Left ventricle myocardium inferior (tissue), 1 donor: ENCODE measurements at places on chromosomes 7 and 10. TPM values are rescaled to one million over a fixed set of nuclear protein-coding genes. Genes with fewer than 3 reads are reported as not detected.
A peak's percentile ranks its signal among the peaks of the same experiment; 100 is the strongest.

DNA sequence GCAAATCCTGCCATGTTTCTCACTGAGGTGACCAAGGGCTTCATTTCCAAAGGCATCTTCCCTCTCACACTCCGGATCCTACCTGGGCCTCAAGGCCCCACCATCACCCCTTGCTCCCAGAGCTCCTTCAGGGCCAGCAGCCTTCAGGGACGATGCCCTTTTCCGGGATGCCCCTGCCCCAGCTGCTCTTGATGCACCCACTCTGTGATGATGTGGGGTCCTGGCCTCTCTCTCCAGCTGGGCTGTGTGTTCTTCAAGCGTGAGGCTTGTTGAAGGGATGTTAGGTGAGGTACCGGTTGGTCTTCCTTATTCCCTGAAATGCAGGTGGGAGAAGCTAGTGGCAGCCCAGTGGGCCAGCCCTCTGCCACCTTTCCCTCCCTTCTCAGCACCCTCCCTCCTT lies 18.4 kb upstream of the SLC18A2 start:
- no peak overlapping the region for H3K27ac ChIP-seq
- H3K4me1 ChIP-seq = no peaks in the 10 kb centered on the region
- H3K27me3 ChIP-seq = peaks cover 93% of the 10 kb centered on the region
- H3K36me3 ChIP-seq = no peaks in the 10 kb centered on the region
- no peak overlapping the region for H3K4me3 ChIP-seq
- DNase-seq = no peak

- H3K4me3 ChIP-seq = no peak overlapping the region
- DNase-seq = no peak
- H3K27ac ChIP-seq = no peak overlapping the region
These were observed 3.9 kb downstream of the MYL10 start for GRCh38 chr7:101625031-101625791.

GRCh38 chr10:3975016-3975415 lies 190.0 kb upstream of the KLF6 start:
- H3K27me3 ChIP-seq = no peaks in the 10 kb centered on the region
- no peaks in the 10 kb centered on the region for H3K4me1 ChIP-seq
- DNase-seq = peak; percentile 41
- H3K36me3 ChIP-seq = no peaks in the 10 kb centered on the region
- no peak overlapping the region for H3K4me3 ChIP-seq

GRCh38 chr10:33749067-33749735 lies 414.7 kb upstream of the NRP1 start:
- H3K27me3 ChIP-seq = no peaks in the 10 kb centered on the region
- H3K27ac ChIP-seq = peak overlapping the region; percentile 65
- H3K4me3 ChIP-seq = no peak overlapping the region
- peaks cover 25% of the 10 kb centered on the region for H3K4me1 ChIP-seq
- DNase-seq = no peak

GRCh38 chr7:107089627-107090026 lies 45.1 kb downstream of the PRKAR2B start:
- DNase-seq = no peak
- no peak overlapping the region for H3K4me3 ChIP-seq
- peaks cover 17% of the 10 kb centered on the region for H3K4me1 ChIP-seq
- H3K27ac ChIP-seq = no peak overlapping the region

DNA sequence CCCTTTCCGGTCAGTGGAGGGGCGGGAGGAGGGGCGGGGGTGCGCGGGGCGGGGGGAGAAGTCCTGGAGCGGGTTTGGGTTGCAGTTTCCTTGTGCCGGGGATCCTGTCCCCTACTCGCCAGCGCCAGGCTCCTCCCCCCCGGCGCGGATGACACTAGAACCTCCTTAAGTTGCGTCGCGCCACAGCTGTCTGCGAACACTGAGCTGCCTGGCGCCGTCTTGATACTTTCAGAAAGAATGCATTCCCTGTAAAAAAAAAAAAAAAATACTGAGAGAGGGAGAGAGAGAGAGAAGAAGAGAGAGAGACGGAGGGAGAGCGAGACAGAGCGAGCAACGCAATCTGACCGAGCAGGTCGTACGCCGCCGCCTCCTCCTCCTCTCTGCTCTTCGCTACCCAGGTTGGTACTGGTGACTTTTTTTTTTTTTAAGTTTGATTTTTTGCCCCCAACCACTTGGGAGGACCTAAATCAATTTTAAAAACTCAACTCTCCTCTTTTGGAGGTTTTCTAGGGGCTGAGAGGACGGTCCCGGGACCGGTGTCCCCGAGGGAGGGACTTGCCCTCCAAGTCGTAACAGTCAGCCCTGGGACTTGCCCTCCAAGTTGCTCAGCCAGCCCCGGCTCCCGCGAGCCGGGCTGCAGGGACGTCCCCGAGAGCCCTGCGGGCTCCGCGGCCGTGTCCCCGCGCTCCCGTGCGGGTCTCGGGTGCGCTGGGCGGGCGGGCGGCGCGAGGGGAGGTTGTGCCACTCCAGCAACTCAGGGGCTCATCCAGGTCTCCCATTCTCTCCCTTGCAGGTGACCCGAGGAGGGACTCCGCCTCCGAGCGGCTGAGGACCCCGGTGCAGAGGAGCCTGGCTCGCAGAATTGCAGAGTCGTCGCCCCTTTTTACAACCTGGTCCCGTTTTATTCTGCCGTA lies at the start of gene GATA3:
TSS of gene GATA3 (plus strand) at position 195 of the 914 bp plus-strand sequence. CDS start 968 bp downstream, outside the sequence.
- no peaks in the 10 kb centered on the region for H3K36me3 ChIP-seq
- peak within 1 kb of the TSS; percentile 74 for H3K27ac ChIP-seq
- H3K27me3 ChIP-seq = peaks cover 100% of the 10 kb centered on the region
- DNase-seq = peak; percentile 62
- peak within 1 kb of the TSS; percentile 66 for H3K4me3 ChIP-seq
- H3K4me1 ChIP-seq = peaks cover 75% of the 10 kb centered on the region

- no peak for DNase-seq
- no peaks in the 10 kb centered on the region for H3K36me3 ChIP-seq
- H3K4me3 ChIP-seq = no peak overlapping the region
- no peaks in the 10 kb centered on the region for H3K4me1 ChIP-seq
- no peak overlapping the region for H3K27ac ChIP-seq
These were observed 7.5 kb upstream of the LRRN3 start for GRCh38 chr7:111083413-111083812.

GRCh38 chr10:114477285-114477684 lies 73.0 kb upstream of the AFAP1L2 start:
- peak overlapping the region; percentile 92 for H3K27ac ChIP-seq
- DNase-seq = peak; percentile 40
- H3K27me3 ChIP-seq = no peaks in the 10 kb centered on the region
- H3K4me1 ChIP-seq = peaks cover 100% of the 10 kb centered on the region
- H3K4me3 ChIP-seq = no peak overlapping the region

GRCh38 chr7:42198974-42199668 lies 37.9 kb downstream of the GLI3 start:
- no peak for DNase-seq
- peaks cover 4% of the 10 kb centered on the region for H3K4me1 ChIP-seq
- no peak overlapping the region for H3K27ac ChIP-seq
- H3K36me3 ChIP-seq = no peaks in the 10 kb centered on the region
- no peak overlapping the region for H3K4me3 ChIP-seq
- H3K27me3 ChIP-seq = no peaks in the 10 kb centered on the region

DNA sequence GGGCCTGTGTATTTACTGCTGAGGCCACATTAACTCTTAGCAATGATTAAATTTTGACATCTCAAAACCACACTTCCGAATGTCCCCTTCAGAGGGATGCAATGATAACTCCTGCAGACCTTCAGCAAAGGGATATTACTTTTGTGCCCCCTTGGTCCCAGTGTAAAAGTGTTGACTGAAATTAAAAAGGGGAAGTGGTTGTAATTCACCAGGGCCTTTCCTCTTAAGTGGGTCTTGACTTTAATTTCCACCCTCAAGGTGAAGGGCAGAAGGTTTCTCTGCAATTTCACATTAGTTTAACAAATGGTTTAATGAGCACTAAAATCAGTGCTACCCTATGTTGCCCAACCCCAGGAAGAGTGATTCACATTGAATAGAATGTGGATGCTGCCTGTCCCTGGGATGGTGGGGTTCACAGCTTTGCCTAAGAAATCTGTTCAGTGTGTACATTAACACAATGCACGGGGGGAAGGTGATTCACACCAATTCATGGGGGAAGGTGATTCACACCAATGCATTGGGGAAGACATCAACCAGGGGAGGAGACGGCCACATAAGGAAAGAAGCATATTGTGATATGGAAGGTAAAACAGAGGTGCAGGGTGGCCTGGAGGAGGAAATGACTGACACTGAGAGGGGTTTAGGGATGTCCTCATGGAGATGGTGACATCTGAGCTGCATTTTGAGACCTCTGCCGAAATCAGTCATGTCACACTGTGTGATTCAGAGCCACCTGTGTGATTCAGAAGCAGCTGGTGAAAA lies 19.4 kb upstream of the TNS3 start:
- H3K4me3 ChIP-seq = no peak overlapping the region
- no peaks in the 10 kb centered on the region for H3K27me3 ChIP-seq

- no peak for DNase-seq
- no peak overlapping the region for H3K27ac ChIP-seq
- peaks cover 9% of the 10 kb centered on the region for H3K27me3 ChIP-seq
- H3K36me3 ChIP-seq = no peaks in the 10 kb centered on the region
- no peak overlapping the region for H3K4me3 ChIP-seq
- no peaks in the 10 kb centered on the region for H3K4me1 ChIP-seq
These were observed 16.8 kb upstream of the IGFBP3 start for GRCh38 chr7:45937862-45938261.

GRCh38 chr7:1054861-1055450 lies 10.6 kb downstream of the GPR146 start:
- peak; percentile 85 for DNase-seq
- H3K4me3 ChIP-seq = peak overlapping the region; percentile 69
- H3K4me1 ChIP-seq = peaks cover 81% of the 10 kb centered on the region

GRCh38 chr10:121781101-121781500 lies 146.7 kb downstream of the ATE1 start:
- H3K27ac ChIP-seq = no peak overlapping the region
- no peaks in the 10 kb centered on the region for H3K4me1 ChIP-seq
- H3K36me3 ChIP-seq = peaks cover 7% of the 10 kb centered on the region
- DNase-seq = no peak
- H3K27me3 ChIP-seq = no peaks in the 10 kb centered on the region

- H3K4me1 ChIP-seq = no peaks in the 10 kb centered on the region
- H3K4me3 ChIP-seq = no peak overlapping the region
- H3K27ac ChIP-seq = no peak overlapping the region
- DNase-seq = no peak
- no peaks in the 10 kb centered on the region for H3K27me3 ChIP-seq
These were observed 10.5 kb upstream of the SRPK2 start for GRCh38 chr7:105399043-105399725.

The LRRC4 gene
- total RNA-seq = 4.4 TPM

DNA sequence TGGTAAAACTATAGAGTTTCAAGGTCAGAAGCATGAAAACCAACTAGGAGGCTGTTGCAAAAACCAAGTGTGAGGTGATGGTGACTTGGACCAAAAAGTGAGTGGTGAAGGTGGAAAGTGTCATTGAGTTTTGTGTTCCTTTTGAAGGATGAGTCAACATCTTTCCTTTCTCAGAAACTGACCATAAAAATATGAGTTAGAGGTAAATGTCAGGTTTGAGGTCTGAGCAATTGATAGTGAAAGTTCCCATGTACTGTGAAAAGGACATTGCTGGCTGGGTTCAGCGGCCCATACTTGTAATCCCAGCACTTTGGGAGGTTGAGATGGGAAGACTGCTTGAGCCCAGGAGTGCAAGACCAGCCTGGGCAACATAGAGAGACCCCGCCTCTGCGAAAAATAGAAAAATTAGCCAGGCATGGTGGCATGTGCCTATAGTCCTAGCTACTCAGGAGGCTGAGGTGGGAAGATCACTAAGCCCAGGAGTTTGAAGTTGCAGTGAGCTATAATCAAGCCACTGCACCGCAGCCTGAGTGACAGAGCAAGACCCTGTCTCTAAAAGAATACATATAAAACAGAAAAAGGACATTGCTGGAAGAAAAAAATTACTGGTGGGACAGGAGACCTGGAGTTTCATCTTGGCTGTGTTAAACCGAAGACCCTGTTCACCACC lies 89.3 kb upstream of the ARID5B start:
- no peak overlapping the region for H3K27ac ChIP-seq
- no peak overlapping the region for H3K4me3 ChIP-seq
- no peaks in the 10 kb centered on the region for H3K27me3 ChIP-seq
- H3K4me1 ChIP-seq = no peaks in the 10 kb centered on the region
- no peak for DNase-seq

The FOXI2 gene
- 0.08 TPM for total RNA-seq

The RPP38 gene
- total RNA-seq = 9.9 TPM
